K562 (cell line): ENCODE measurements at places on chromosomes 1 and 21.

DNA sequence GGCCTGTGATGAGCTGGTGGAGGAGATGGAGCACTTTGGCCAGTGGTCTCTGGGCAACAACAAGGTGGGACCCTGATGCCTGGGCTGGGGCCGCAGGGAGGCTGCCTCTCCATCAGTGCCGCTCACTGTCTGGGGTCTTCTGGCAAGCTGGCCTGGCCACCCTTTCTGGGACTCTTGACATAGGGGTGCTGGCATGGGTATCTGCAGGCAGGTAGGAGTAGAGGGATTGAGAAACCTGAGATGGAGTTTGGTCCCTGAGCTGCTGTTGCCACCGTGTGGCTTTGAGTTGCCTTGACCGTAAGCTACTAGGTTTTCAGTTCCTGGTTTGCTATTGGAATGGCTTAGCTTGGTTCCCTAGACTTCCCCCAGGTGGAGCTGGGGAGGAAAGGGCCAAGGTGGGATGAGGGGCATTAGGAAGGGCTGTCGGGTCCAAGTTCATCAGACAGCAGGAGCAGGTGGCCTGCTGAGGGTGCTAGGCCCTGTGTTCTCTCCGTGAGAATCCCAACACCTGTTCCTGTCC, 13.2 kb upstream of the MFN2 start:
- DNase-seq: peak; percentile 50

DNA sequence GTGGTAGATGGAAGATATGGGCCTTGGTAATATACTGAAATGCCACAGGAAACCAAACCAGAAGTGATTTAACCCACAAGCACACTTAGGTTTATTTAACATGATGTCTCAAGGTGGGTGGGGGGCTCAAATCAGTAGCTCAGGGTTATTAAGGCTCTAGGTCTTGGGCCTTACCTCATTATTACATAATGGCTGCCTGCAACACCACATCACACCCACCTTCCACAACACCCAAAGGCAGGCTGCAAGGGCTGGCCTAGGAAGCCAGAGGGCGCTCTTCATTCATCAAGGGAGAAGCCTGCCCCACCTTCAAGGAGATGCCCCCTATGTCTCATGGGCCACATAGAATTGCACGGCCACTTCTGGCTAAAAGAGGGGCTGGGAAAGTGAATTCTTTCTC, 6.0 kb downstream of the TFF1 start:
- DNase-seq: peak; percentile 55

- no peak for DNase-seq
Measured at GRCh38 chr21:41815652-41816582, 49.1 kb upstream of the RIPK4 start.

DNA sequence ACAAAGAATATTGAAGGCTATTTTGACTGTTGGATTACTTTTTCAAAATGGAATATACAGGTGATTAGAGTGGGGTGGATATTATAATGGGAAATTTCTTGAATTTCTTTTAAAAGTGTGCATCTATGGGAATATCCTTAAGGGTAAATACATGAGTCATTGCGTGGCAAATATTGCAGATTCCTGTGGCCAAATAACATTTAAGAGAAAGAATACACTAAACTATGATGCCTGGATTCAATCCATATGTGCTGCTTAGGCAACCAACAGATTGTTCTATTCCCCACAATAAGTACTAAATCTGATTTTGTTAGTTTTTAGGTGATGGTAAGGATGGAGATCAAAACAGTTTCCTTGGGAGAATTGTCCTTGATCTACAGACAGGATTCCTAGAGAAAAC, 119.5 kb downstream of the HMCN1 start:
- DNase-seq: no peak

DNA sequence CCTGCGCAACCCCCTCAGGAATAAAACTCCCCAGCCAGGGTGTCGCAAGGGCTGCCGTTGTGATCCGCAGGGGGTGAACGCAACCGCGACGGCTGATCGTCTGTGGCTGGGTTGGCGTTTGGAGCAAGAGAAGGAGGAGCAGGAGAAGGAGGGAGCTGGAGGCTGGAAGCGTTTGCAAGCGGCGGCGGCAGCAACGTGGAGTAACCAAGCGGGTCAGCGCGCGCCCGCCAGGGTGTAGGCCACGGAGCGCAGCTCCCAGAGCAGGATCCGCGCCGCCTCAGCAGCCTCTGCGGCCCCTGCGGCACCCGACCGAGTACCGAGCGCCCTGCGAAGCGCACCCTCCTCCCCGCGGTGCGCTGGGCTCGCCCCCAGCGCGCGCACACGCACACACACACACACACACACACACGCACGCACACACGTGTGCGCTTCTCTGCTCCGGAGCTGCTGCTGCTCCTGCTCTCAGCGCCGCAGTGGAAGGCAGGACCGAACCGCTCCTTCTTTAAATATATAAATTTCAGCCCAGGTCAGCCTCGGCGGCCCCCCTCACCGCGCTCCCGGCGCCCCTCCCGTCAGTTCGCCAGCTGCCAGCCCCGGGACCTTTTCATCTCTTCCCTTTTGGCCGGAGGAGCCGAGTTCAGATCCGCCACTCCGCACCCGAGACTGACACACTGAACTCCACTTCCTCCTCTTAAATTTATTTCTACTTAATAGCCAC, 696 bp downstream of the TGFB2 start:
- DNase-seq: peak; percentile 49

- DNase-seq: no peak
Measured at GRCh38 chr1:225425201-225425786, 2.5 kb downstream of the LBR start.

GRCh38 chr1:164735315-164736052, 176.5 kb downstream of the PBX1 start:
- no peak for DNase-seq

GRCh38 chr1:9592510-9593075, 3.9 kb downstream of the TMEM201 start:
- no peak for DNase-seq

GRCh38 chr1:220516722-220517042, 11.3 kb upstream of the MARK1 start:
- DNase-seq: no peak

- DNase-seq: peak; percentile 72
Measured at GRCh38 chr1:206634365-206635079, 814 bp upstream of the DYRK3 start.

- no peak for DNase-seq
Measured at GRCh38 chr1:63987628-63988024, 213.8 kb downstream of the ROR1 start.

- DNase-seq: no peak
Measured at GRCh38 chr1:160028426-160028825, 3.4 kb downstream of the PIGM start.

DNA sequence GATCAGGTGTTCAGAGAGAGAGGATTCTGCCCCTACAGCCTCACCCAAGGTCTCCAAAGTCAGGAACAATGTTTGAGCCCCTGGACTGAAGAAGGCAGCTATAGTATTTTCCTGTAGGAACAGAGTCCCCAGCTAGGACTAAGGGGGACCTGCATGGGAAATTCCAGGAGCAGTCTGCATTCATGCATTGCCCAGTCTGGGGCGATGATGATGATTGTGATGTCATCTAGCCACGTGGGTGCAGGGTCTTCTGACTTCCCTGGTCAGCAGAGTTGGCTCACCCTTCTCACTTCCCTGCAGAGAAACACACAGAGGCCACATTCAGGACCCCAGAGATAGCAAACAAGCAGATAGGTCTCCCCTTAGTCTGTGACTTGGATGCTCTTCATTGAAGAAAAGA, 56.5 kb upstream of the ARTN start:
- DNase-seq: no peak

GRCh38 chr1:3625151-3625907, 514 bp downstream of the TPRG1L start:
- DNase-seq: peak; percentile 84

GRCh38 chr21:15192243-15192642, 127.4 kb upstream of the NRIP1 start:
- DNase-seq: no peak

GRCh38 chr1:2786329-2787162, 14.9 kb downstream of the TTC34 start:
- DNase-seq: peak; percentile 70

- DNase-seq: peak; percentile 71
Measured at GRCh38 chr1:171654942-171655745, 2.7 kb upstream of the MYOC start.
